ENCODE measurements at places on chromosomes 1 and 21. TPM values are rescaled to one million over a fixed set of nuclear protein-coding genes. Genes with fewer than 3 reads are reported as not detected.

GRCh38 chr1:223338811-223339746 lies 24.9 kb downstream of the SUSD4 start:
- DNase-seq: no peak

The F13B gene
- not detected for total RNA-seq

DNA sequence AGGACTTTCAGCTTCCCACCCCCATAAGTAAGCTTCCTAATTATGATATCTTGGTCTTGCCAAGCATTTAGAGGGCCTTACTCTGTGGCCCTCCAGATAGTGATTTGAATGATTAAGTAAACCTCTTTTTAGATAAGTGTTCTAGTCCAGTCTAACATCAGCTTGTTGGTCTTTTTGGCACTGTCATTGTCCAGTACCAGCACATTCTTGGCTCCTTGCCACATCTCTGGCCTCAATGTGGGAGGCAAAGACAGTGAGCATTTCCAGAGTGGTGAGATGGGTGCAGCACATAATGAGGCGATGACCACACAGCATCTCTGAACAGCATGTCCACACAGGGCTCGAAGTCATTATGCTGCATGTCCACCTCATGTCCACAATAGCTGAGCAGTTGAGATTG lies 6.1 kb downstream of the CAPZA1 start:
- no peak for DNase-seq

GRCh38 chr1:1048765-1049164 lies 25.3 kb downstream of the RNF223 start:
- no peak for DNase-seq

DNA sequence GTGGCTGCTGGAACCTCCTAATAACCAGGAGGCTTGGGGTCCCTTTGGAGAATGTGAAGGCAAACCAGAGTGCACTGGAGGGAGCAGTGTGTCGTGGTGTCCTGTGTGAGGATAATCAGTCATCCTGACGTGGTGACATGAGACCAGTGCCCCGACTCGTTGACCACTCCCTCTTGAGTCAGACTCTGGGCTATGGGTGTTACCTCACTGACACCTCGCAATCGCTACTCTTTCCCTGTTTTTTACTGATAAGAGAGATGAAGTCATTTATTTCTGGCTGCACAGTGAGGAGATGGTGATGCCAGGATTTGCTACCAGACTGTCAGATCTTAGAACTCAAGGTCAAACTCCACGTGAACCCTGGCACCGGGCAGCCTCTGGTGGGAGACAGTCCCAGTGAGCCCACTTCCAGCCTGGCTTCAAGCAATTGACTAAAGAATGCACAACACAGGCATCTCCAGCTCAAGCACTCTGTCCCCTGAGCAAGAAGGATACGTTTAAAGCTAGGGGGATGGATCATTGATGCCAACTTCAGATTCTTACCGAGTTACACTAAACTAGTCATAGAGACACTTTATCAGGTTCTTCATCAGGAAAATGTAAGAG lies 30.3 kb downstream of the UBASH3A start:
- DNase-seq: no peak

GRCh38 chr21:35053356-35054096 lies 4.4 kb upstream of the RUNX1 start:
- no peak for DNase-seq

DNA sequence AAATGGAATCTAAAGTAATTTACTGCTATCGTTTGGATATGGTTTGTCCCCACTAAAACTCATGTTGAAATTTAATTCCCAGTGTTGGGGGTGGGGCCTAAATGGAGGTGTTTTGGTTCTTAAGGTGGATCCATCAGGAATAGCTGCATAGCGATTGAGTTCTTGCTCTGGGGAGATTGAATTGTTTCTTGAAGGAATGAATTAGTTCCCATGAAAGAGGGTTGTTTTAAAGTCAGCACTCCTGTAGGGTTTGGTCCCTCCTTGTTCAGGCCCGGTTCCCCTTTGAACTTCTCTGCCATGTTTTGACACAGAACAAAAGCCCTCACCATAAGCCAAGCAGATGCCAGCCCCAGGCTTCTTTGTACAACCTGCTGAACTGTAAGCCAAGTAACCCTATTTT lies 170.9 kb downstream of the COL11A1 start:
- DNase-seq: no peak

DNA sequence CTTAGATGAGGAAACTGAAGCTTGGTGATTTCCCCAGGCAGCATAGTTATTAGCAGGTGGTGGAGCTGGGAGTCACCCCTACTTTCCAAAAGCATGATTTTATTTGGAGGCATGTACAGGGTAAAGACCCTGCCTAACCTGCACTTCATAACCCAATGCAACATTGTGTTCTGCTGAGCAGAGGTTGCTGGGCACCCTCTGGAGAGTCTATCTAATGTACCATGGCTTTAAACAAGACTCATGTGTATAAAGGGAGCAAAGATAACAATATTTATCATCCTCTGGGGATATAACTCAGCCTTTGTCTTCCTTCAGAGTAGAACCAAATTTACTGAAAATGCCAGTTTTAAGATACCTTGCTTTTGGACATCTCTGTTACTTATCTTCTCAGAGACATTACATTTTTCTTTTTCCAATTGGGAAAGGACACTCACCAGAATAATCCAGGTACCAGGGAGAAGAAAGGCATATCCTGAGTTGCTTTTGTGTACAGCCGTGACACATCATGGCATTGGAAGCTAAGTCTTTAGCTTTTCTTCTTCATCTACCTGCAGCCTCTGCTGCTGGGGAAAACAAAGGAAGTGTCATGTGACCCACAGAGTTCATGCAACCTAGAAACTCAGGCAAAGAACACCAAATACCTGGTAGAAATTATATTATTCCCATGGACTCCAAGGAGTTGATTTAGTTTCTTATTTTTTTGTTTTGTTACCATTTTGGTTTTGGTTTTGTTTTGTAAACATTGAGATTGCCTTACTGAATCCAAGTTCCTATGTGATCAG lies 39.6 kb downstream of the ELAVL4 start:
- no peak for DNase-seq

The TNNI3K gene
- 3.6 TPM for total RNA-seq

DNA sequence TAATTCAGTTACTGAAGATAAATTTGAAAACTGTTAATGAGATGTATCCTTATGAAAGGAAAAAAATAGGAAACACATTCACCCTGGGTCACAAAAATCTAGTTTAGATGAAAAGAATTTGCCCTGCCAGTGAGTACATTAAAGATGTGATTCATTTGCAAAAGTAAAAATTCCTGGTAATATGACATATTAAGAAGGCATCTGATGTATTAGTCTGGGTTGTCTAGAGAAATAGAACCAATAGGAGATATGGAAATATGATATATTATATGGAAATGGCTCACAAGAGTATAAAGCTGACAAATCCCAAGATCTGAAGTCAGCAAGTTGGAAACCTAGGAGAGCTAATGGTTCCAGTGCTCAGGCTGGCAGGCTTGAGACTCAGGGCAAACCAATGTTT lies 153.8 kb downstream of the MRPL39 start:
- no peak for DNase-seq

The ALX3 gene
- total RNA-seq: not detected

- DNase-seq: no peak
These were observed 33.1 kb downstream of the MTOR start for GRCh38 chr1:11229203-11229602.

GRCh38 chr1:222021129-222021528 lies 279.2 kb upstream of the DUSP10 start:
- no peak for DNase-seq

GRCh38 chr1:38444770-38445442 lies 398.3 kb upstream of the POU3F1 start:
- DNase-seq: no peak

DNA sequence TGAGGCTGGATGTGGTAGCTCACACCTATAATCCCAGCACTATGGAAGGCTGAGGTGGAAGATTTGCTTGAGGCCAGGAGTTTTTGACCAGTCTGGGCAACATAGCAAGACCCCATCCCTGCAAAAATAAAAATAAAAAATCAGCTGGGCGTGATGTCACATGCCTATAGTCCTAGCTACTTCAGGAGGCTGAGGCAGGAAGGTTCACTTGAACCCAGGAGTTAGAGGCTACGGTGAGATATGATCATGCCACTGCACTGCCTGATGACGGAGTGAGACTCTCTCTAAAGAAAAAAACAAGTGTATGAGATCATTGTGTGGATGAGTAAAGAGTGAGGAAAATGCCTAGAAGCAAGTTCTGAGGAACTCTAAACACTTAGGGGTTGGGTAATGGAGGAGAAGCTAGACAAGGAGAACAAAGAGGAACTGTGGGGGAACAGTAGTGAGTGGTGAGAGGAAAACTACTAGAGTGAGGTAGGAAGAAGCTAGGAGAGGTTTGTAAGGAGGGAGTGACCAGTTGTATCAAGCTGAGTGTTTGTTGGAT lies 17.0 kb downstream of the CLIC4 start:
- DNase-seq: no peak

DNA sequence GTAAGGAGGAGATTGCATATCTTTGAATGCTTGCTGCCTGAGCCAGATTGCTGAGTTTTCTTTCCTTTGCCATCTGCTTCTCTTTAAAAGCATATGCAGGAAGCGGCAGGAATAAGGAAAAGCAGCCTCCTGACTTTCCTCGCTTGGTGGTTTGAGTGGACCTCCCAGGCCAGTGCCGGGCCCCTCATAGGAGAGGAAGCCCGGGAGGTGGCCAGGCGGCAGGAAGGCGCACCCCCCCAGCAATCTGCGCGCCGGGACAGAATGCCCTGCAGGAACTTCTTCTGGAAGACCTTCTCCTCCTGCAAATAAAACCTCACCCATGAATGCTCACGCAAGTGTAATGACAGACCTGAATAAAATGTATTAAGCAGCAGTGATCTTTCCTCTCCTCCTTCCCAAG lies 1.5 kb downstream of the CORT start:
- DNase-seq: no peak

DNA sequence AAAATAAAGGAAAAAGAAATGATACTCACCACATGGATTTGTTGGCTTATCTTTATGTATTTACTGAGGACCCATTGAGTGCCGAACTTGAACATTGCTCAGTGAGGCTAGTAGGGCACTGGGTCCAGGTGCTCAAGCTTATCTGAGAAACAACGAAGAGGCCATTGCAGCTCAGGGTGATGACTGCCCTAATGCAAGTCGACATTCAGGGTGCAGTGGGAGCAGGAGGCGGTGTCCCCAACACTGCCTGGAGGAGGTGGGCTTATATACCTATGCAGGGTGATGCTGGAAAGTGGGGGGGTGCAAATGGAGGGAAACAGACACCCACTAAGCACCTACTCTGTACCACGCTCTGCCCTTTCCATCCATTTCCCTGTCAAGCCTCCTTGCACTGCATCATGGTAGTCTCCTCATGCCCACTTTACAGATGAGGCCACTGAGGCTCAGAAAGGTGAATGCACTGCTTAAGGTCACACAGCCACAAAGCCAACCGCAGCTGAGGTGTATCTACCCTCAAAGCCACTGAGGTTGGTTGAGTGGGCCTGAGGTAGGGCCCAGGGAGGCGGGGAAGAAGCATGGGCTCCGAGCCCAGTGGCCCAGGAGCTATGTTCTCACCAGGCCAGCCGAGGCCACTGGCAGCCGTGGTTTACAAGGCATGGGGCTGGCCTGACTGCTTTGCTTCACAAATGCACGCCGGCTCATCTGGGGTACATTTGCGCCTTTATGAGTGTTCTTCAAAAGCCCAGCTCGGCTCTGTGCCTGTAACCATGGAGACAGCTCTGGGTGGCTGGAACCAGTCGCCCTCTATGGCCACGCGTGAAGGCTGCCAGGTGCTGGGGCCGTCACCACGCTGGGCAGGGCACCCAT lies 103.8 kb downstream of the EPHB2 start:
- DNase-seq: no peak

DNA sequence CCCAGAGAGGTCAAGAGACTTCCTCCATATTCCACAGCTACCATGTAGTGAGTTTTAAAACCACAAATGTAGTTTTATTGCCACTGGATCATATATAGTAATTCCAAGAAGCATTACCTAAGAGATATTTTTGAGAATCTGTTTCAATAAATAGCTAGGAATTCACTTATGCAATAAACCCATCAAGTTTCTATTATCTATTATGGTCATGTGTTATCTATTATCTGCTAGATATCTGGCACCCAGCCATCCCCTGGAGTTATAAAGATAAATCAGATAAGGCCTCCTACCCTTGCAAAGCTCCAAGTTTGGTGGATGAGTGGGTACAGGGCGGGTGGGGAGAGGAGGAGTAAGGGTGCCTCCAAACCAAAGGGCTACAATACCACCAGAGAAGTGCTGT lies 10.3 kb upstream of the VWA5B1 start:
- no peak for DNase-seq

GRCh38 chr1:201741763-201742342 lies 87.1 kb upstream of the IPO9 start:
- no peak for DNase-seq

The TPTE gene
- not detected for total RNA-seq

The FCRL2 gene
- total RNA-seq: 0.56 TPM

DNA sequence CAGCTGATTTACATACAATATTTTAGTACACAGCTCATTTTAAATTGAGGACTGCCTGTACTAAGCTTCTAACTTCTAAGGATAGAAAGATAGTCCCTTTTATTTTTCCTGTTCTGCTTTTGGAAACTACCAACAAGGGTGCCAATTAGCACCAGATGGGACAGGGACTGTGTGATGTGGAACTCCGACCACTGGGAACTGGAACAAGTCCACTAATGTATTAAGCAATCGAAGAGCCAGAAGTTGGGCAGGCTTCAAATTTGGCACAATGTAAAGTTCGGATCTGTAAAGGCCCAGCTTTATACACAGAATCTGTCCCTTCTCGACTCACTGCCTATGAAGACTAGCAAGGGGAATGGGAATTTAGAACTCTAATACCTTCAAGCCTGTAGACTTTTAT lies 149.3 kb downstream of the ZC3H11B start:
- DNase-seq: no peak

The CHIA gene
- total RNA-seq: 3.5 TPM

The SPATA21 gene
- not detected for total RNA-seq

GRCh38 chr21:40253112-40253511 lies 385.9 kb downstream of the PCP4 start:
- DNase-seq: no peak

DNA sequence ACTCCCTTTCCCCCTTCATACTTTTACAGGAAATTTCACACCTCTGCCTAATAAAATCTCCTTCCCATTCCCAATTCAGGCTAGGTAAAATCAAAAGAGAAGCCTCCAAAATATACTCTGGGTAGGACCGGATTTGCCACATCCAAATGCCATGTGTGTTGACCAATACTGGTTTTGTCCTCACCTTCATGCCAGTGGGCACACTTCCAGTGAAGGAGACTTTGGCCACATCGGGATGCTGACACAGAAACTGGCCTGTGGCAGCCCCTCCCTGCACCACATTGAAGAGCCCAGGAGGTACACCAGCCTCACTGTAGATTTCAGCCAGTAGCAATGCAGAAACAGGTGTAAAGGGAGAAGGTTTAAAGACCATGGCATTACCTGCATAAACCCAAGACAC lies 18.1 kb downstream of the ALDH9A1 start:
- DNase-seq: no peak

- no peak for DNase-seq
These were observed 59.9 kb downstream of the SPSB1 start for GRCh38 chr1:9352377-9353134.

- DNase-seq: no peak
These were observed 177.0 kb downstream of the CLIC6 start for GRCh38 chr21:34845521-34846451.

- DNase-seq: no peak
These were observed 28.7 kb downstream of the ABCA4 start for GRCh38 chr1:94092210-94092613.

The KRTAP21-2 gene
- not detected for total RNA-seq
